ENCODE measurements at places on chromosomes 2 and 18. TPM values are rescaled to one million over a fixed set of nuclear protein-coding genes. Genes with fewer than 3 reads are reported as not detected.

GPBAR1 gene
- polyA plus RNA-seq, result 1.8 TPM

SKA1 gene
- polyA plus RNA-seq, result 5.8 TPM

SLC66A2 gene
- 34.6 TPM for polyA plus RNA-seq

- peak; percentile 93 for DNase-seq
Observed at GRCh38 chr2:88055371-88056128, at the start of gene KRCC1. Gene KRCC1, minus strand, starts transcription at chr2:88055783. Its CDS starts 27,220 bp downstream, at chr2:88028563.

GRCh38 chr18:58590254-58590653 lies 38.6 kb downstream of the ALPK2 start:
- DNase-seq, result peak; percentile 24

- no peak for DNase-seq
Observed at GRCh38 chr2:43556256-43556655, 39.6 kb downstream of the THADA start.

- DNase-seq, result no peak
Observed at GRCh38 chr2:186862869-186863709, 14.1 kb upstream of the ZSWIM2 start.

DNA sequence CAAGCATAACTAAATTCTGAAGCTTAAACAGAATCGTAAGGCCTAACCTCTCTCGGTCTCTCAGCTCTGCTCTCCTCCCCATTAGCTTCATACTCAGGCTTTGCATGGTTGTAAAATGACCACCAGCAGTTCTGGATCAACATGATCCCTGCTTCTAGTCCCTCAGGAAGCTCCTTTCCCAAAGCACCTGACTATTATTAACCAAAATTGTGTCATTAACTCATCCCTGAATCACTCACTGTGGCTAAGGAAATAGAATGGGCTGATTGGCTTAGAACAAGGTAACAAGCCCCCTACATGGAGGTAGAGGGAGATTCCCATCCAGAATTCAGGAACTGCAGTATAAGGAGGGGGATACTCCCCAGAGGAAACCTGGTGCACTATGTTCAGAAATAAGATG lies 448.3 kb downstream of the ARHGAP15 start:
- no peak for DNase-seq

GRCh38 chr2:198973785-198974184 lies 484.0 kb downstream of the SATB2 start:
- DNase-seq, result no peak

- DNase-seq, result no peak
Observed at GRCh38 chr2:166994588-166995336, 106.5 kb downstream of the XIRP2 start.

GRCh38 chr18:51520676-51521180 lies 323.2 kb upstream of the MEX3C start:
- no peak for DNase-seq

GRCh38 chr2:5176764-5177163 lies 515.4 kb upstream of the SOX11 start:
- no peak for DNase-seq

Measured in left renal cortex interstitium (tissue), 4 donors.